ENCODE measurements at places on chromosomes 2 and 18.

- peaks cover 25% of the 10 kb centered on the region for H3K36me3 ChIP-seq
- DNase-seq, result no peak
- H3K27me3 ChIP-seq, result no peaks in the 10 kb centered on the region
These were observed 45.0 kb downstream of the MBP start for GRCh38 chr18:77087393-77088141.

- H3K4me1 ChIP-seq, result peaks cover 6% of the 10 kb centered on the region
- no peak within 1 kb of the TSS for H3K4me3 ChIP-seq
- DNase-seq, result no peak
- H3K36me3 ChIP-seq, result peaks cover 3% of the 10 kb centered on the region
These were observed at the start of gene SCN1A for GRCh38 chr2:166127217-166128155. Gene SCN1A (minus strand): TSS chr2:166128020. CDS start chr2:166073621, 54,399 bp downstream.

DNA sequence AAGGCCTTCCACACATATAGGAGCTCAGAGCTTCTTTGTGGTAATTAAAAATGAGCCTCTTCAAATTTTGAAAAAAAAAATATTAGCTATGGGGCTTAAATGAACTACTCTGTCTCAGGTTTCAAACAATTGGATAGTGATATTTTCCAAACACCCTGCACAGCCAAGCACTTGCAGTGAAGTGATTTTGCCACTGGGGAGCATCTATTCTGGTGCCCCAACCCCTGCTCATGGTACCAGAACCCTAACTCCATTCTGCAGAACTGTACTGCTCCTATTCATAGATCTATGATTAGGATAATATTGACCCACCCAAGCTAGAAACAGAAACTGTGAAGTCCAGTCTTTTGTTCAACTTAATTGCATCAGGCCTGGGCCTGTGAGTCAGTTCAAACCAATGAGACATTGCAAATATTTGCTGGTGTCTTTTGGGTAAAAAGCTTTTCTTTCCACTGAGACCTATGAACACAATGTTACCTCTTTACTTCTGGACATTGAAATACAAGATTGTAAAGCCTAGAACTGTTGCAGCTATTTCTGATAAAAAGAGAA, 324.0 kb downstream of the GALNT13 start:
- H3K36me3 ChIP-seq, result no peaks in the 10 kb centered on the region
- H3K4me1 ChIP-seq, result no peaks in the 10 kb centered on the region
- H3K27ac ChIP-seq, result no peak overlapping the region

DNA sequence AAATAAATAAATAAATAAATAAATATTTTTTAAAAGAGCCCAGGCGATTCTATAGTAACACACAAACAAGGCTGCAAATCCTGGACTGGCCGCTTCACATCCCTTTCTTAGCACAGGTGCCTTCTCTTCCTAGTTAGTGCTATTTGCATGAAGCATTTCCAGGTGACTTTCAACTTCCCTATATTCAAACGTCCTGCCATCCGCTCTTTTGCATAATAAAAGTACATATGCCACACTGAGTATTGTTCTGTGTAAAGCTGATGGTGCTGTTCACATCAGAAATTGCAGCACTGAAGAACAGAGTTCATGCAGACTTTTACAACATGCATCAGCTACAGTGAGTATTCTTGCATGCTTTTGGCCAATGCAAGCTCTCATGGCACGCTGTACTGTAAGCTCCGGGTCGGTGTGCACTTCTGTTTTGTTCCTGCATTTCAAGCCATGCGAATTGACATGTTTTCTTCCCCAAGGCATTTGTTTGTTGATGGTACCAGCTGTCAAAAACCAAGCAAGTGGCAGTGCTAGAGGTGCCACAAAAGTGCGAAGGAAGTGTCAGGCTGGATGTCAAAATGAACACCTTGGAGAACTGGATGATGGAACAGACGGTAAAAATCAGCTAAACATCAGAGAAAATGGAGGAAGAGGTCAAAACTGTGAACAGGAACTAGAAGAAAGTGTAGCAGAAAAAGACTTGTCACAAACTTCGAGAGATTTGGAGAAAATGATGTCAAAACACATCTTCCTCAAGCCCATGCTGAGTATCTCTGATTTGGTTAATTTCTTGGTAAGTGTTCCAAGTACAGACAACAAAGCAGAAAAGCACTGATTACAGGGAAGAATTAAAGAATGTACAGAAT, 25.5 kb upstream of the CEP68 start:
- no peaks in the 10 kb centered on the region for H3K36me3 ChIP-seq
- no peak for DNase-seq
- H3K27me3 ChIP-seq, result no peaks in the 10 kb centered on the region
- peak overlapping the region; percentile 23 for H3K27ac ChIP-seq
- peak overlapping the region; percentile 46 for H3K4me3 ChIP-seq

GRCh38 chr18:79199691-79200374, 130.6 kb downstream of the ATP9B start:
- H3K27ac ChIP-seq, result peak overlapping the region; percentile 74
- H3K27me3 ChIP-seq, result no peaks in the 10 kb centered on the region
- H3K4me3 ChIP-seq, result no peak overlapping the region

GRCh38 chr2:130966149-130966774, 127.0 kb downstream of the FAM168B start:
- no peak overlapping the region for H3K27ac ChIP-seq
- peaks cover 58% of the 10 kb centered on the region for H3K27me3 ChIP-seq
- DNase-seq, result no peak
- no peaks in the 10 kb centered on the region for H3K4me1 ChIP-seq

DNA sequence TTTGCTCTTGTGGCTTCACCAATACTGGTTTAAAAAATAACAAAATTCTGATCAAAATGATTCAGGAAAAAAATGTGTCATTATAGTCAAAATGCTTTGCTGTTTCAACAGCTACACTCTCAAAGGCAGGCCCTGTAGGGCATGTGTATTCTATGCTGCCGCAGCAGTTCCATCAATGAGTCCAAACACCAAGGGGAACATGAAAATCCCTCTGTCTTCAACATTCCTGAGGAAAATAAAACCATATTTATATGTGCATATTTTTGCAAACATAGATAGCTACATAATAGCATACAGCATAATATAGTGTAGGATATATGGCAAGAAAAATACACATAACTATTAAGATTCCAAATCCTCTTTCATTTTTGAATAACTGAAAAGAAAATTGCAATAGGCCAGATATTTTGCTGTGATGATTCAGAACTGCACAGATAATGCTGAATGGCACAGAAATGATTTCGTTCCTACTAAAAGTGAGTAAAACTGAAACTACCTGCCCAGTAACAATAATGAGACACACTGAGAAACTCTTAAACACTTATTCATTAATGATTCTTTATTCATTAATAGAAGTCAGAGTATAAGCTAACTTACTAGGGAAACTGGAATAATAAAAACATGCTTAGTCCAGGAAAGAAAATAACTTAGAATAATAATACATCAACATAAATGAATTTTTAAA, 343.8 kb downstream of the SUCLG1 start:
- H3K4me3 ChIP-seq, result no peak overlapping the region
- DNase-seq, result no peak
- no peaks in the 10 kb centered on the region for H3K4me1 ChIP-seq
- H3K36me3 ChIP-seq, result no peaks in the 10 kb centered on the region
- peaks cover 7% of the 10 kb centered on the region for H3K27me3 ChIP-seq

GRCh38 chr2:14635391-14635871, 2.9 kb downstream of the LRATD1 start:
- H3K27me3 ChIP-seq, result peaks cover 53% of the 10 kb centered on the region
- no peak overlapping the region for H3K4me3 ChIP-seq
- H3K36me3 ChIP-seq, result no peaks in the 10 kb centered on the region
- H3K4me1 ChIP-seq, result no peaks in the 10 kb centered on the region
- no peak overlapping the region for H3K27ac ChIP-seq
- DNase-seq, result no peak

DNA sequence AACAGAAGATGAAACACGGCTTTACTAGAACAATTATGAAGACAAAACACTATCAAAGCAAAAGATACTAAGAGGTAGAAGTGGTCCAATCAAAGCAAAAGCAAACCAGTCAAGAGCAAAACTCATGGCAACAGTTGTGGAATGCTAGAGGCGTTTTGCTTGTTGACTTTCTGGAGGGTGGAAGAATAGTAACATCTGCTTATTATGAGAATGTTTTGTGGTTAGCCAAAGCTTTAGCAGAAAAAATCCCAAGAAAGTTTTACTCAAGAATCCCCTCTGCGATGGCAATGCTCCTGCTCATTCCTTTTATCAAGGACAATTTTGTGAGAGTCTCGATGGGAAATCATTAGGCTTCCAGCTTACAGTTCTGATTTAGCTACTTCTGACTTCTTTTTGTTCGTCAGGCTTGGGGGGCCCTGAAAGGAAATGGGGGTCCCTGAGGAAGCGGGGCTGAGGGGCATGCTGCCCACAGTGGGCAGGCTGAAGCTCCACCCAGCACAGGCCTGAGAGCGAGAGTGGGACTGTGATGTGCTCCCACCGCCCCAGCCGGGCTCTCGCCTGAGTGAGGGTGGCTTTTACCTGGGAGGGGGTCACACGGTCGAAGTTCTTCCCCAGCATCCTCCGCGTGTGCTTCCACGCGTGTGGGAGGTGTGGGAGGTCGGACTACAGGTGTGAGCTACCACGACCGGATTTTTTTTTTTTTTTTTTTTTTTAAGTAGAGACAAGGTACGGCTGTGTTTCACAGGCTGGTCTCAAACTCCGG, 49.0 kb upstream of the MC4R start:
- no peaks in the 10 kb centered on the region for H3K4me1 ChIP-seq
- no peaks in the 10 kb centered on the region for H3K36me3 ChIP-seq
- DNase-seq, result no peak
- no peaks in the 10 kb centered on the region for H3K27me3 ChIP-seq
- no peak overlapping the region for H3K27ac ChIP-seq

GRCh38 chr2:233051241-233052149, 8.6 kb upstream of the INPP5D start:
- H3K27ac ChIP-seq, result no peak overlapping the region
- H3K4me3 ChIP-seq, result no peak overlapping the region
- H3K36me3 ChIP-seq, result peaks cover 4% of the 10 kb centered on the region
- no peak for DNase-seq
- peaks cover 20% of the 10 kb centered on the region for H3K4me1 ChIP-seq

GRCh38 chr18:9885170-9886004, at the start of gene TXNDC2:
Gene TXNDC2 (plus strand): TSS chr18:9885973. CDS start chr18:9886681, 708 bp downstream.
- peaks cover 13% of the 10 kb centered on the region for H3K27me3 ChIP-seq
- H3K27ac ChIP-seq, result no peak within 1 kb of the TSS
- DNase-seq, result no peak
- no peak within 1 kb of the TSS for H3K4me3 ChIP-seq
- H3K36me3 ChIP-seq, result no peaks in the 10 kb centered on the region
- H3K4me1 ChIP-seq, result no peaks in the 10 kb centered on the region

GRCh38 chr2:74944987-74945787, 13.3 kb upstream of the POLE4 start:
- no peaks in the 10 kb centered on the region for H3K27me3 ChIP-seq
- DNase-seq, result no peak
- no peaks in the 10 kb centered on the region for H3K4me1 ChIP-seq
- H3K36me3 ChIP-seq, result peaks cover 6% of the 10 kb centered on the region
- no peak overlapping the region for H3K4me3 ChIP-seq

GRCh38 chr2:62344472-62344871, 148.6 kb downstream of the B3GNT2 start:
- no peak for DNase-seq
- no peak overlapping the region for H3K4me3 ChIP-seq
- H3K27ac ChIP-seq, result no peak overlapping the region
- H3K36me3 ChIP-seq, result no peaks in the 10 kb centered on the region
- H3K27me3 ChIP-seq, result no peaks in the 10 kb centered on the region

GRCh38 chr18:57768537-57769326, 34.4 kb downstream of the ATP8B1 start:
- no peak overlapping the region for H3K27ac ChIP-seq
- H3K4me1 ChIP-seq, result no peaks in the 10 kb centered on the region
- no peak overlapping the region for H3K4me3 ChIP-seq
- H3K27me3 ChIP-seq, result no peaks in the 10 kb centered on the region

DNA sequence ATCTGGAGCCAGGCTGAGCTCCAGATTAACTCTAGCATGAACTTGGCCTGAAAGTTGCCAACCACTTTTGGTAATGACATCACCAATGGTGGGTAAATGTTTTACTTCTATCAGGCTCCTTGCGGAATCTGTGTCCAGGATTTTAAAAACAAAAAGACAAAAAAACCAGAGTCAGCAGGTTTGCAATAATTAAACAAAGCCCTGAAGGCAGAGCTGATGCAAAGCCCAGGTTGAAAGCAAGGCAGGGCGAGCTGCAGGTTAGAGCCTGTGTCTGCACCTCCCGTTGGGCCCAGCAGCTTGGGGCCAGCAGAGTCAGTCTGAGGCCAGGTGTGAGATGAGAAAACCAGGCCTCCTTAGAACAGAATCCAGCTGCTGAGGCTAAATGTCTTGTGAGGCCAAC, 29.1 kb upstream of the ALK start:
- no peak overlapping the region for H3K4me3 ChIP-seq
- no peak overlapping the region for H3K27ac ChIP-seq
- peaks cover 69% of the 10 kb centered on the region for H3K27me3 ChIP-seq

GRCh38 chr2:29799628-29800027, 121.8 kb downstream of the ALK start:
- H3K36me3 ChIP-seq, result no peaks in the 10 kb centered on the region
- H3K4me1 ChIP-seq, result no peaks in the 10 kb centered on the region
- peaks cover 34% of the 10 kb centered on the region for H3K27me3 ChIP-seq
- H3K27ac ChIP-seq, result no peak overlapping the region
- no peak overlapping the region for H3K4me3 ChIP-seq
- DNase-seq, result no peak

- DNase-seq, result no peak
- no peaks in the 10 kb centered on the region for H3K36me3 ChIP-seq
- H3K27me3 ChIP-seq, result peaks cover 19% of the 10 kb centered on the region
- no peaks in the 10 kb centered on the region for H3K4me1 ChIP-seq
- no peak overlapping the region for H3K27ac ChIP-seq
- H3K4me3 ChIP-seq, result no peak overlapping the region
These were observed 2.3 kb downstream of the LGALSL start for GRCh38 chr2:64456293-64456692.

GRCh38 chr18:56580026-56580425, 58.4 kb downstream of the TXNL1 start:
- no peaks in the 10 kb centered on the region for H3K36me3 ChIP-seq
- no peak overlapping the region for H3K4me3 ChIP-seq
- peaks cover 46% of the 10 kb centered on the region for H3K27me3 ChIP-seq
- no peaks in the 10 kb centered on the region for H3K4me1 ChIP-seq
- DNase-seq, result no peak
- no peak overlapping the region for H3K27ac ChIP-seq

- no peaks in the 10 kb centered on the region for H3K27me3 ChIP-seq
- no peak overlapping the region for H3K27ac ChIP-seq
- H3K4me3 ChIP-seq, result no peak overlapping the region
- no peaks in the 10 kb centered on the region for H3K4me1 ChIP-seq
- H3K36me3 ChIP-seq, result no peaks in the 10 kb centered on the region
These were observed 52.2 kb upstream of the TSPYL6 start for GRCh38 chr2:54308186-54308585.

- peaks cover 45% of the 10 kb centered on the region for H3K27me3 ChIP-seq
- H3K4me3 ChIP-seq, result no peak overlapping the region
- no peaks in the 10 kb centered on the region for H3K4me1 ChIP-seq
- no peaks in the 10 kb centered on the region for H3K36me3 ChIP-seq
These were observed 63.0 kb upstream of the SPRED2 start for GRCh38 chr2:65495251-65495877.

DNA sequence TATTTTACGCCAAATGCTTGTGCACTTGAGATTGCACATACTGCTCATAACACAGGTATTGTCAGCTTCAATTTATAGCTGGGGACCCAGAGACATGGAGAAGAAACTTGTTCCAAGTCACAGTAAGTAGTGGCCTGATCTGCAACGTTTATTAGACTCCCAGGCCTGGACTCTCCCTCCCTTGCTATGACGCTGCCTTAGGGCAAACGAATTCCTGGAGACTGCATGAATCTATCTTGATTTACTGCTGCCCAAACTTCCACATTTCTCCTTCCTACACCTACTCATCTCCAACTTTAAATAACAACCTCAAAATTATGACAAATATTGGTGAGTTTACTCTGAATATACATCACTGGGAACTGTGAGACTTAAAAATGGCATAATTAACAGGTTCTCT, 145.1 kb upstream of the CCDC195 start:
- peaks cover 8% of the 10 kb centered on the region for H3K4me1 ChIP-seq
- peaks cover 60% of the 10 kb centered on the region for H3K36me3 ChIP-seq
- no peak for DNase-seq
- no peak overlapping the region for H3K4me3 ChIP-seq
- no peak overlapping the region for H3K27ac ChIP-seq

Measured in central memory CD8-positive, alpha-beta T cell (primary cell).